ENCODE measurements at places on chromosomes 3 and 15. TPM values are rescaled to one million over a fixed set of nuclear protein-coding genes. Genes with fewer than 3 reads are reported as not detected.

Gene SCG3
- total RNA-seq = 12.2 TPM

Gene CDC25A
- 1.0 TPM for total RNA-seq

- no peak overlapping the region for H3K4me3 ChIP-seq
- no peak for DNase-seq
- no peaks in the 10 kb centered on the region for H3K27me3 ChIP-seq
- H3K27ac ChIP-seq = no peak overlapping the region
- H3K36me3 ChIP-seq = no peaks in the 10 kb centered on the region
- H3K4me1 ChIP-seq = no peaks in the 10 kb centered on the region
Measured at GRCh38 chr15:36079021-36079420, 500.4 kb upstream of the CDIN1 start.

GRCh38 chr3:190092250-190092649 is 28.4 kb downstream of the P3H2 start:
- H3K27ac ChIP-seq = peak overlapping the region; percentile 72
- no peak overlapping the region for H3K4me3 ChIP-seq
- H3K27me3 ChIP-seq = no peaks in the 10 kb centered on the region
- no peaks in the 10 kb centered on the region for H3K36me3 ChIP-seq
- peaks cover 76% of the 10 kb centered on the region for H3K4me1 ChIP-seq

GRCh38 chr3:70824773-70825172 is 512.3 kb upstream of the MDFIC2 start:
- DNase-seq = peak; percentile 10
- H3K4me3 ChIP-seq = no peak overlapping the region
- H3K27me3 ChIP-seq = no peaks in the 10 kb centered on the region
- no peaks in the 10 kb centered on the region for H3K4me1 ChIP-seq
- H3K27ac ChIP-seq = no peak overlapping the region

GRCh38 chr15:58453931-58454793 is 22.4 kb downstream of the LIPC start:
- no peaks in the 10 kb centered on the region for H3K36me3 ChIP-seq
- no peak overlapping the region for H3K4me3 ChIP-seq
- no peak overlapping the region for H3K27ac ChIP-seq
- no peak for DNase-seq
- no peaks in the 10 kb centered on the region for H3K27me3 ChIP-seq
- no peaks in the 10 kb centered on the region for H3K4me1 ChIP-seq

DNA sequence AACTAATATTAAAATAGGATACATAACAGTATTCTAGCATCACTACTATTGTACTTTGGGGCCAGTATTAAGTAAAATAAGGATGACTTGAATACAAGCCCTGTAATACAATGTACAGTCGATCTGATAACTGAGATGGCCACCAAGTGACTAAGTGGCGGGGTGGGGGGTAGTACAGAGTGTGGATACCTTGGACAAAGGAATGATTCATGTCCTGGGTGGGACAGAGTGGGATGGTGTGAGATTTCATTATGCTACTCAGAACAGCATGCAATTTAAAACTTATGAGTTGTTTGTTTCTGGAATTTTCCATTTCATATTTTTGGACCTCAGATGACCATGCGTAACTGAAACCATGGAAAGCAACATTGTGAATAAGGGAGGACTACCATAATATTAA is 46.0 kb downstream of the SLC7A14 start:
- no peaks in the 10 kb centered on the region for H3K4me1 ChIP-seq
- no peaks in the 10 kb centered on the region for H3K36me3 ChIP-seq
- no peak overlapping the region for H3K4me3 ChIP-seq
- DNase-seq = no peak
- no peaks in the 10 kb centered on the region for H3K27me3 ChIP-seq
- H3K27ac ChIP-seq = no peak overlapping the region

DNA sequence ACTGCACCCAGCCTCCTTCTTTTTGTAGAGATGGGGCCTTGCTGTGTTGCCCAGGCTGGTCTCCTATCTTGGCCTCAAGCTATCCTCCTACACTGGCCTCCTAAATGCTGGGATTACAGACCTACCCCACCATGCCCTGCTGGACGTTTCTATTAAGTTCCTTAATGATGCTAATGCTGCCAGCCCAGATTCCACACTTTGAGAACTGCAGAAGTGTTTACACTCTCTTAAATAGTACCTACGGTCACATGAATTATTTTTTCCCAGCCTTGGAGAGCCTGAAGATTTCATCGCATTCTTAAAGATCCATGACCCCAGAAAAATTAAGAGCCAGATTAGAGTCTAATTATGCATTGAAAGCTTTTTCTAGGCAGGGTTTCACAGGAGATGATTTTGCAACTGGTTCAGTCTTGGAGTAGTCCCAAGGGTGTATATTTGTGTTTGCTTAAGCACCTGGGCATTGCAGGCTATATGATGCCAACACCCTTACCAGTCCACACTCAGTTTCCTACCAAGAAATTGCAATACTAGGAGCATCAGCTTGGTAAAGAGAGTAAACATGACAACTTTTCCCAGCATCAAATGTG is 36.6 kb downstream of the TM4SF4 start:
- H3K4me3 ChIP-seq = no peak overlapping the region
- no peaks in the 10 kb centered on the region for H3K27me3 ChIP-seq
- DNase-seq = no peak
- H3K4me1 ChIP-seq = no peaks in the 10 kb centered on the region
- H3K27ac ChIP-seq = no peak overlapping the region
- H3K36me3 ChIP-seq = no peaks in the 10 kb centered on the region

DNA sequence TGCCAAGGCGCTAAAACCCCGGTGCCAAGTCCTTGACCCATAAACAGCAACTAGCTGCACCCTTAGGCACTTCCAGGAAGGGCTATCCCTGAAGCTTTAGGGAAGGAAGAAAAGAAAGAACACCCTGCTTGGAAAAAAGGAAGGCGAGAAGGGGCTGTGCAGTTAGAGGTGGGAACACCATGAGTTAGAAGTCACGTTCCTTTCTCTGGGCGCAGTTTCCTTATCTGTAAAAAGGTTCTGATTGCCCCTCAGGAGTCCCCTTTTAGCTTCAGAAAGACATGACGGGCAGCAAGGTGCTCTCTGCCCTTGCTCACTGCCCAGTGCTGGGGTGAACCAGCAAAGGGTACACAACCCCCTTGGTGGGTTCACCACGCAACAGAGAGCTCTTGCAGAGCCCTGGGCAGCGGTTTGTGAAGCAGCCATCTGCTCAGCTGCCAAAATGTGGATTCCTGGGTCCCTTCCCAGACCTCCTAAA is 798 bp downstream of the GCHFR start:
- H3K36me3 ChIP-seq = no peaks in the 10 kb centered on the region
- H3K4me1 ChIP-seq = peaks cover 52% of the 10 kb centered on the region
- H3K27me3 ChIP-seq = no peaks in the 10 kb centered on the region
- no peak for DNase-seq
- H3K4me3 ChIP-seq = peak overlapping the region; percentile 9

DNA sequence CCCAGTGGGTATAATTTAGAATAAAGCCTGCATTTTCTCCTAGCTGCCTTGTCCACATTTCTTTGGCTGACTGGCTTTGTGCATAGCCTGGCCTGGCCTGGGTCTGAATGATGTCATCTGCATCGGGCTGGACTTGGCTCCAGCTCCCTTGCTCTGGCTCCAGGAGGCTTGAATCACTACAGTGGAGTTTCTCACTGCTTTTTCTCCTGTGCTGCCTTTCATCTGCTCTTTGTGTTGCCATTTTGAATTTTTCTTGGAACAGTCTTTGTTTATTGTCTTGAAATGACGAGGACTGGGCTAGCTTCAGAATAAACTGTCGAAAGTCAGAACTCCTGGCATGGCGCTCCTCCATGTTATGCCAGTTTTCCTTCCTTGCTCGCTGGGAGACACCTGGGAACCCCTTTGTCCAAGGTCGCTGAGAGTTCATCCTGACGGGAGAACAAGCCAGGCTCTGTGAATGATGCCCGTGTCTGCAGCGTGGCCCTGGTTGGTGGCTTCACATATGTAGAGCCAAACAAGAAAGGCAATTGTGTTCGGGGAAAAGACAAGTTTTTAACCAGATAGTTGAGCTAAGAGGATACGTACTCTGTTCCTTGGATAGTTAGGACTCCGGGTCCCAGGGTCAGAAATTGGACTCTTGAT is 258.9 kb downstream of the PDZRN3 start:
- no peaks in the 10 kb centered on the region for H3K4me1 ChIP-seq
- H3K27me3 ChIP-seq = no peaks in the 10 kb centered on the region
- H3K27ac ChIP-seq = no peak overlapping the region
- peak; percentile 68 for DNase-seq
